Suprapubic skin (tissue), 4 donors: ENCODE measurements at places on chromosomes 5 and 9.

DNA sequence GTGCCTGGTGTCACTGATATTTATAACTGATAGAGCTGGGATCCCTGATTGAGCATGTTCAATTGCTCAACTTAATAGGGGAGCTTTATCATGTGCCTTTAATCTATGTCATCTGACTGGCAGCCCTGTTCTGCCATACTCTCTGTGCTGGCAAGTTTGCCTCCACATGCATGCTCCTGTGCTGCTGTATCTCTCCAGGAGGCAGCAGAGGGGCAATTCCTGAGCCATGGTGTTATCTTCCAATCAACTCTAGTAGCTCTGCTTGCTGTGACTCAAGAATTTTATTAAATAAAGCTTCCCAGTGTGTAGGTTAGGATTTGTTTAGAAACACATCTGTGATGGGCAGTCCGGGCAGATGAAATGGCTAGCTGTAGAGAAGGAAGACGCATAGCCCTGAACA is 642.0 kb downstream of the KIF4B start:
- no peaks in the 10 kb centered on the region for H3K4me1 ChIP-seq
- H3K4me3 ChIP-seq = no peak overlapping the region
- H3K27ac ChIP-seq = no peak overlapping the region
- no peaks in the 10 kb centered on the region for H3K36me3 ChIP-seq

GRCh38 chr9:121454972-121455371 is 44.7 kb downstream of the GGTA1 start:
- no peak for DNase-seq
- no peaks in the 10 kb centered on the region for H3K27me3 ChIP-seq
- peaks cover 11% of the 10 kb centered on the region for H3K4me1 ChIP-seq
- no peak overlapping the region for H3K27ac ChIP-seq
- no peak overlapping the region for H3K4me3 ChIP-seq

DNA sequence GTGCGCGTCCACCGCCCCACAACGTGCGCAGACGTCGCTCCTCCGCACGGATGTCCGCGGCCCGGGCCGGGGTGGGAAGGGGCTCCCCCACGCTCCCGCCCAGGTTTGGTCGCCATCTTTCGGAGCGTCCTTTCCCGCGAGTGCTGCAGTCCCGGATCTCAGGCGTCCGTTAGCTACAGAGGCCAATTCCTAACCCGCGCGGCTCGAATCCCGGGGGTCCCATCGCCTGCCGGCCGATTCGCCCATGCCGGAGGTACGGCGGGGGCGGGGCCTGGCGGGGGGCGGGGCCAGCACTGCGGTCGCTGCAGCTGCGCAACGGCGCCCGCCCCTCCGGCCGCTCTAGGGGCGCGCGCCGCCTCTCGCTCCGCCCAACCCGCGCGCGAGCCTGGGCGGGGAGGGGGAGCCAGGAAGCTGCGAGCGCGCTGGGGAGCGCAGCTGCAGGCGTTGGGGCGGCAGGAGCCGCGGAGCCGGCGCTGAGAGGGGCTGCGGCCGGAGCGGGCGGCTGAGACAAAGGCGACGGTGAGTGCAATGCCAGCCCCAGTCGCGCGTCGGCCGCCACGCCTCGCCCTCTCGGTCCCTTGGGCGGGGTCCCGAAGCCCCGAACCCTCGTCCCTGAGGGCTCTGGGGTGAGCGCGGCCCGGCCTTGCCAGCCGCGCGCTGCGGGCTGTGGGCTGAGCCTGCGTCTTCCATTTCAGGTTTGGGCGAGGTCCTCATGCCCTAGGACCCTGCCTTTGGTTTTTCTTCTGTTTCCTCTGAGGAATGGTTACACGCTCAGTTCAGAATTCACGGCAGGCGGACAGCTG is at the start of gene CDC42SE2:
Gene CDC42SE2 (plus strand): TSS at position 406 of the 803 bp plus-strand sequence. CDS start 95,441 bp downstream, outside the sequence.
- peak within 1 kb of the TSS; percentile 99 for H3K4me3 ChIP-seq
- H3K27me3 ChIP-seq = no peaks in the 10 kb centered on the region
- DNase-seq = peak; percentile 87
- no peaks in the 10 kb centered on the region for H3K36me3 ChIP-seq
- H3K27ac ChIP-seq = peak within 1 kb of the TSS; percentile 95

DNA sequence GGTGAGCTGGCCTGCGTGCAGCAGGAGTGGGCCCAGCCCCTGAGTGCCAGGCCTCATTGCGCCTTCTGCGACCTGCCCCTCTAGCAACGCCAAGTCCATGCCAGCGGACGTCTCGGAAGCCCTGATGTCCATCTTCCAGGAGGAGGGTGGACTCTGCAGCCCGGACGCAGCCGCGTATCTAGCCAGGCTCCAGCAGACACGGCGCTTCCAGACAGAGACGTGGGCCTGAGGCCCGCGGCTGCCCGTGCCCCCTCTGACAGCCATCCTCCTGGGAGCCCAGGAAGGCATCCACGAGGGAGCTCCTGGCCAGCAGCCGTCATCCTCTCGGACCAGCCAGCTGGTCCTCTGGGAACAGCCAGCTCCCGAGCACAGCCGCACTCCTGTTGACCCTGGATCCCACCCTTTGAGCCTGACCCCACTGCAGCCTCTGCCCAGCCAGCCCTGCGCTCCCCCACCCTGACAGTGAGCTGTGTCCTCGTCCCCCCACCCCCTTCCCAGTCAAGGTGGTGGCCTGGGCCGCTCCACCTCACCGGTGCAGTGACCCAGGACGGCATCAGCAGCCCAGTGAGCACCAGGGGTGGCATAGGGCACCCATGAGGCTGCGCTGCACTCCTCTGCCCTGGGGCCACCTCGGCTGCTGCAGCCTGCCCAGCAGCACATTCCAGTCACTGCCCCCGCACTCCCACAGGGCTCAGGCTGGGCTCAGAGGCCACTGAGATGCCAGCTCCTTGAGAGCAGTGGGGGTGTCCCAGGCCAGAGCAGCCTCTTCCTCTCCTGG is 5.7 kb downstream of the RNF208 start:
- H3K4me1 ChIP-seq = peaks cover 27% of the 10 kb centered on the region
- no peak overlapping the region for H3K27ac ChIP-seq
- DNase-seq = no peak
- H3K27me3 ChIP-seq = no peaks in the 10 kb centered on the region
- H3K36me3 ChIP-seq = peaks cover 10% of the 10 kb centered on the region

DNA sequence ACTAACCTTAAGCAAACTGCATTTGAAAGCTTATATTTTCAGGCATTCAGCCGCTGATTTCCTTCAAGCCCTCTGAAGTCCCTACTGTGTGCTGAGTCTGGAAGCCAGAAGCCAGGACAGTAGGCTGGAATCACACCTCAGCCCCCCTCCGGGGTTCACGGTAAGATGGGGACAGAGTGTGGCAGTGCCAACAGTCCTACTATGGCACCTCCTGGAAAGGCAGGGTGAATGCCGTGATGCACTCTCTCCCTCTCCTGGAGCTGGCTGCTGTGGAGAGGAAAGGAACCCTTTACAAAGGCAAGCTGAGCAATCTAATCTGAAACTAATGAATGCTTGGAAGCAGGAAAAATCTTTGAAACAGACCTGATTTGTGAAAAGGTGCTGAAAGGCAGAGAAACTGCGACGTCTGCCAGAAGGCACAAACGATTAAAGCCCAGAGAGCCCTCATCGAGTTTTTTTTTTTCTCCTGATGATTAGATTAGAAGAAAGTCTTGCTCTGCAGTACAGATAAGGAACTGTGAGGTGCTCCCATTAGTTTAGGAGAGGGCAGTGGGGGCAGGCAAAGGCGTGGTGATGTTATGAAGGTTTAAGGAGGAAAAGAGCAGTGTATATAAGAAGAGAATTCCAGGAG is 21.0 kb downstream of the ANKH start:
- no peak for DNase-seq
- no peaks in the 10 kb centered on the region for H3K27me3 ChIP-seq
- H3K4me3 ChIP-seq = no peak overlapping the region
- peaks cover 8% of the 10 kb centered on the region for H3K4me1 ChIP-seq
- no peak overlapping the region for H3K27ac ChIP-seq

DNA sequence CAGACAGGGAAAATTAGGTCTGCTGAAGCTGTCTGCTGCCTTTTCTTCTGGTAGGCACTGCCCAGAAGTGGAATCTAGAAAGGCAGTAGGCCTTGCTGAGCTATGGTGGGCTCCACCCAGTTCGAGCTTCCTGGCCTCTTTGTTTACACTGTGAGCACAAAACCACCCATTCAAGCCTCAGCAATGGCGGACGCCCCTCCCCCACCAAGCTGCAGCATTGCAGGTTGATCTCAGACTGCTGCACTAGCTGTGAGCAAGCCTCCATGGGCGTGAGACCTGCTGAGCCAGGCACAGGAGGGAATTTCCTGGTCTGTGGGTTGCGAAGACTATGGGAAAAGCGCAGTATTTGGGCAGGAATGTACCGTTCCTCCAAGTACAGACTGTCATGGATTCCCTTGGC is 18.5 kb downstream of the AGTPBP1 start:
- no peak for DNase-seq
- H3K4me1 ChIP-seq = peaks cover 3% of the 10 kb centered on the region
- no peak overlapping the region for H3K27ac ChIP-seq
- H3K27me3 ChIP-seq = no peaks in the 10 kb centered on the region

- DNase-seq = no peak
- no peaks in the 10 kb centered on the region for H3K27me3 ChIP-seq
- no peak overlapping the region for H3K4me3 ChIP-seq
- no peak overlapping the region for H3K27ac ChIP-seq
- H3K36me3 ChIP-seq = peaks cover 60% of the 10 kb centered on the region
- H3K4me1 ChIP-seq = no peaks in the 10 kb centered on the region
Observed at GRCh38 chr5:150401076-150401375, 11.7 kb downstream of the CD74 start.

- H3K4me1 ChIP-seq = peaks cover 37% of the 10 kb centered on the region
- H3K27me3 ChIP-seq = no peaks in the 10 kb centered on the region
- no peak overlapping the region for H3K27ac ChIP-seq
- H3K36me3 ChIP-seq = no peaks in the 10 kb centered on the region
Observed at GRCh38 chr5:151215546-151215880, 8.4 kb downstream of the CCDC69 start.

DNA sequence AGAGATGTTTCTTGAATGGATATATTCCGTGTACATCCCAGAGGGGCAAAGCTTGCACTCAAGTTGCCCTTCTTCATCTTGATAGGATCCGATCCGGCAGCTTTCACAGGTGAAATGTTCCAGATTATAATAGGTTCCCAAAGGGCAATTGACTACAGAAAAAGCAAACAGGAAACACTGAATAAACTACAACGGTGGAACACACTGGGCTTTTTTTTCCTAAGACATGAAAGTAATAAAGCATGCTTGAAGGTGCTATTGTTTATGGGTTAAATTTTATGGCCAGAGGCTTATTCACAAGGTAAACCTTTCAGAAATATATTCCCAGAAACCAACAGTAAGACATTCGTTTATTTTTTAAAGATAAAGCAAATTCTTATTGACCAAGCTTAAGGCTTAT is 110.6 kb downstream of the SVEP1 start:
- no peak overlapping the region for H3K4me3 ChIP-seq
- no peak overlapping the region for H3K27ac ChIP-seq
- no peaks in the 10 kb centered on the region for H3K36me3 ChIP-seq
- H3K4me1 ChIP-seq = no peaks in the 10 kb centered on the region
- no peaks in the 10 kb centered on the region for H3K27me3 ChIP-seq

DNA sequence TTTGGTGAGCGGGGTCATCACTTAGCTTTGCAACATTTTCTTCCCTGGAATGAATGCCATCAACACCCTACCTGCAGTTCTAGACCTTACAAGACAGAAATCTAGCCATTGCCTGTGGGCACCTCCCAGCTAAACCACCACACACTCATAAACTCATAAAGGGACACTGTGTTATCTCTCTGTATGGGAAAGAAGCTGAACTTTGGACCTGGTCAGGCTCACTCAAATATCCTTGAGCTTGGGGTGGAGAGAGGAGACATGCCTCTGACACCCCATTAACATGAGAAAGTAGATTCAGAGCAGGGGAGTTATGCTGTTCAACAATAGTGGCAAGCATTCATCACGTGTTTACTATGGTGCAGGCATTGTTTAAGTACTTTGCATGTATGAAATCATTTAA is 205.6 kb downstream of the ZNF462 start:
- H3K27me3 ChIP-seq = no peaks in the 10 kb centered on the region
- DNase-seq = no peak
- H3K4me3 ChIP-seq = no peak overlapping the region
- no peaks in the 10 kb centered on the region for H3K36me3 ChIP-seq

DNA sequence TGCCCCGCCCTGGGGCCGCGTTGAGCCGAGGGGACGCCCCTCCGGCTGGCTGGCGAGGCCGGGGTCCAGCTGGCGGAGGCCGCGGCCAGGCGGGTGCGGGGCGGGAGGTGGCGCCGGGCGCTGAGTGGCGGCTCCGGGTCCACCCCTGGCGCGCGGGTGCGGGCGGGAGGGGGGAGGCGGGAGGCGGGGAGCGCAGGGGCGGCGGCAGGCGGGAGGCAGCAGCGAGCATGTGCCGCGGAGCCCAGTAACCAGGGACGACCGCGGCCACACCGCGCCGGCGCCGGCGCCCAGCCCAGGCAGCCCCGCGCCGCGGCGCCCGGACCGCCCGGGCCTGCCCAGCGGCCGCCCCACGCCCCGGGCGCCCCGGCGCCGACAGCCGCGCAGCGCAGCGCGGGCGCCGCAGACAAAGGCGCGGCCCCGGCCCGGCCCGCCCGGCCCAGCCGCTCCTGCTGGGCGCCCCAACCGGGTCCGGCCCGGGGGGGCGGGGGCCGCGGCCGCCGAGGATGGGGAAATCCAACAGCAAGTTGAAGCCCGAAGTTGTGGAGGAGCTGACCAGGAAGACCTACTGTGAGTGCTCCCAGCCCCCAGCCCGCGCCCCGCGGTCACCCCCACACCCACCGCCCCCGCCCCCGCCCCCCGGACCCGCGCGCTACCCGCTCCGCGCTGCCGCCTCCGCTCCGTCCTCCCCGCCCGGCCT is at the start of gene NCS1:
Gene NCS1 (plus strand): TSS at position 244 of the 697 bp plus-strand sequence. CDS start 260 bp downstream, at position 504.
- H3K36me3 ChIP-seq = peaks cover 9% of the 10 kb centered on the region
- peak within 1 kb of the TSS; percentile 75 for H3K27ac ChIP-seq
- H3K4me1 ChIP-seq = peaks cover 21% of the 10 kb centered on the region
- no peaks in the 10 kb centered on the region for H3K27me3 ChIP-seq
- H3K4me3 ChIP-seq = peak within 1 kb of the TSS; percentile 69
- no peak for DNase-seq

- no peaks in the 10 kb centered on the region for H3K36me3 ChIP-seq
- DNase-seq = no peak
- no peaks in the 10 kb centered on the region for H3K4me1 ChIP-seq
- no peaks in the 10 kb centered on the region for H3K27me3 ChIP-seq
Observed at GRCh38 chr9:30035761-30036160, 2348.7 kb upstream of the ACO1 start.

- no peaks in the 10 kb centered on the region for H3K36me3 ChIP-seq
- H3K27me3 ChIP-seq = peaks cover 76% of the 10 kb centered on the region
- H3K4me1 ChIP-seq = peaks cover 26% of the 10 kb centered on the region
- H3K27ac ChIP-seq = no peak overlapping the region
Observed at GRCh38 chr9:137233143-137233980, 2.7 kb downstream of the SLC34A3 start.

- no peaks in the 10 kb centered on the region for H3K27me3 ChIP-seq
- H3K4me1 ChIP-seq = no peaks in the 10 kb centered on the region
- no peak for DNase-seq
- no peak overlapping the region for H3K4me3 ChIP-seq
- H3K27ac ChIP-seq = no peak overlapping the region
- H3K36me3 ChIP-seq = no peaks in the 10 kb centered on the region
Observed at GRCh38 chr9:19643875-19644274, 145.0 kb downstream of the SLC24A2 start.

- H3K4me3 ChIP-seq = no peak overlapping the region
- no peaks in the 10 kb centered on the region for H3K36me3 ChIP-seq
- no peaks in the 10 kb centered on the region for H3K4me1 ChIP-seq
- H3K27ac ChIP-seq = no peak overlapping the region
- no peaks in the 10 kb centered on the region for H3K27me3 ChIP-seq
Observed at GRCh38 chr5:100797861-100798260, 105.2 kb downstream of the ST8SIA4 start.
